ENCODE measurements at places on chromosomes 2 and 18. TPM values are rescaled to one million over a fixed set of nuclear protein-coding genes. Genes with fewer than 3 reads are reported as not detected.

Gene WNT10A
- total RNA-seq = 3.4 TPM

Gene CLEC4F
- not detected for total RNA-seq

Gene TOGARAM2
- total RNA-seq = 0.16 TPM

- no peak for ATAC-seq
These were observed 98.0 kb downstream of the ANKRD44 start for GRCh38 chr2:197212344-197213262.

GRCh38 chr2:105468582-105469042, 69.8 kb upstream of the FHL2 start:
- peak; percentile 26 for ATAC-seq
